ENCODE measurements at places on chromosomes 4 and X. TPM values are rescaled to one million over a fixed set of nuclear protein-coding genes. Genes with fewer than 3 reads are reported as not detected.

RPL10 gene
- 3,543 TPM for polyA plus RNA-seq

LRAT gene
- polyA plus RNA-seq, result 0.71 TPM

KCTD8 gene
- 3.8 TPM for polyA plus RNA-seq

FBXW7 gene
- polyA plus RNA-seq, result 32.5 TPM

CDS1 gene
- polyA plus RNA-seq, result 22.3 TPM

F9 gene
- polyA plus RNA-seq, result not detected

TEX13D gene
- polyA plus RNA-seq, result not detected

AMOT gene
- 85.3 TPM for polyA plus RNA-seq

CTAG1A gene
- polyA plus RNA-seq, result not detected

TRPC3 gene
- polyA plus RNA-seq, result 1.1 TPM

COX7B2 gene
- polyA plus RNA-seq, result not detected

GRCh38 chrX:154749856-154750255 lies 1.0 kb downstream of the GAB3 start:
- no peak for DNase-seq

- peak; percentile 85 for DNase-seq
Measured at GRCh38 chr4:168634276-168634802, 137.5 kb downstream of the PALLD start.

- no peak for DNase-seq
Measured at GRCh38 chr4:109496875-109497274, 63.2 kb upstream of the MCUB start.

DNA sequence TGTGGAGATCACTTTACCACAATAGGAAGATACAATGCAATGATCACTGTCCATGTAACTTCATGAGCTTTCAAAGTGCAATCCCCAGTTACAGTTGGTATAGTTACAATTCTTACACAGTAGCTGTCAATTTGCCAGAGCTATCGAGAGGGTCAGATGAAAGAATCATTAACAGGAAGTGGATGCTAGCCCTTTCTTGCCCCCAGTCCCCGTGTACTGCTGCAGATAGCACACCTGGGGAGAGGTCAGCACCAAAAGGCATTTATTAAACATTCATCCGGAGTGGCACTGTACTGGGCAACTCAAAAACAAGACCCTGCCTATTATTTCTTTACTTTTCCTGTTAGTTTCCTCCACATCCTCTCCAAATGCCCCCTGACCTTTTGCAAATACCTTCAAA lies 47.7 kb downstream of the SOD3 start:
- no peak for DNase-seq

DNA sequence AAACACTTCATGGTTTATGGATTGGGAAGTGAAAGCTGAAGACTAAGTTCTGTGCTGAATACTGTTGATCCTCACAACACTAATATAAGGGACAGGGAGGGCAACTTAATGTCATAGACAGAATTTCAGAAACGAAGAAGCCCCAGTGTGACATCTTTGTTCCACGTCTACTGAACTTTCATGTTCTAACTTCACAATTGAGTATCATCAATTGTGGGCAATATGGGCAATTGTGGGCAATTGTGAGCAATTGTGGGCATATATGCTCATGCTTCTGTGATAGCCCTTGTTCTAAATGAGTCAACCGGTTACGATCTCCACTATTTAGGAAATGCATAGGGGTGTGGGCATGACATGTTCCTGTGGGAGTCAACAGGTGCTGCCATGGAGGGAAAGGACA lies 33.7 kb downstream of the CYBB start:
- no peak for DNase-seq

DNA sequence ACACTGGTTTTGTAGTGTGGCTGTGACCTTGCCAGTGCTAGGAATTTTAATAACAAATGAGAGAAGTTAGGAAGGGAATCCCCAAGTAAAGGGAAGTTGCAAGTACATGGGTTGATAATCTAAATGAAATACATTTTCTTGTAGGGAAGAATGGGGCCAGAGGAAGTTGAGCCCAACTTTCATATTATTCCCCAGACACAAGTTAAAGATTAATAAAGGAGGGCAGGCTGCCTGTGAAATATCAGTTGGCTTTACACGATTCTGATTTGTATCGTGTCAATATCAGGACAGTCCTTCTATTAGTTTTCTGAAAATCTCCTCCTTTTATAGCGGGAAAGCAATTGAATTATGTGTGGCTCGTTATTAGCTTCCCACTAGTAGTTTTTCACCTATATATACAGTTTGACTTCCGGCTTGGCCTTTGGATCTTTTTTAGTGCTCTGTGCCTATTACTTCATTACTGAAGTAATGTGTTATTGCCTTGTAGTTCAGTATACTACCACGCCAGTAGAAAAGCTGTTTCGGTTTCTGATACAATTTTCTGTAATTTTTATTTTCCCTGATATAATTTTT lies 1.7 kb downstream of the PDLIM5 start:
- no peak for DNase-seq

GRCh38 chrX:105098812-105099211 lies 121.7 kb downstream of the TEX13A start:
- no peak for DNase-seq

DNA sequence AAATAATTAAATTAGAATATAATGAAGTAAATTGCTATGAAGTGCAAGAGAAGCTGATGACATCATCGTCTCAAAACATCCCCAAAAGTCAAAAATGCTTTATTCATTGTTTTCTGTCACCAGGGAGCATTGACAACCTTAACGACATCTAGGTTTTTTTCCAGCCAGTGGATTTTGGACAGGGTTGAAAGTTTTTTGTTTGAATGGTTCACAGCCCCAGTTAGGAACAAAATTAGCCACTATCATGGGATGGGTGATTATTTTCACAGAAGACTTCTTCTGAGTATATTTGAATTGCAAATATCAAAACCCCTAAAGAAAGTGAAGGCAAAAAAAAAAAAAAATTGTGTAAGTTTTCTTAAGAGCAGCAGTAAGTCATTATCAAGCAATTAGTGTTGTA lies 826.1 kb downstream of the STPG2 start:
- no peak for DNase-seq

DNA sequence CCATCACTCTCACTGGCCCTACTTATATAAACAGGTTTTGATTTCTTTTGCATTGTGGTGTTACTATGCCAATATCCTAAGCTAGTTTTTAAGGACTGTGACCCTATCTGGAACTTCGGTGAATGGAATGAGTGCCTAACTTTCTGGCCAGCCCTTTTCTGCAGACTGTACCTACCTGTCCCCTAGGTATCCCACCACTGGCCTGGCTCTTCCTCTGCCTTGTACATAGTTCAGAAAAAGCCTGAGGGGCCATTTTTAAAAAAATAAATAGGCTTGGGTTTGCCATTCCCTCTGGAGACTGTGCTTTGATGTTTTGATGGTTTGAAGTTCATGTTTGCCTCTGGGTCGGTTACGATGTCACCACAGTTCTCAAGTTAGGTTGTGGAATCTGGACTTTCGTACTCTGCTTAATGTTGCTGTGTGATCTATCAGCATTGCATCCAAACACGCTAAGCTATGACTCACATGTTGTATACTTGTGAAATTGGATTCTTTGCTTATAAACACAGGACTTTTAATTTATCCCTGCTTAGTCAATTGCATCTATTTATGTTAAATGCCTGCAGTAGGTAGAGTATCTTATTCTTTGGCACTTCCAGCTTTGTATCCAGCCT lies 182.0 kb downstream of the ANKRD50 start:
- no peak for DNase-seq

DNA sequence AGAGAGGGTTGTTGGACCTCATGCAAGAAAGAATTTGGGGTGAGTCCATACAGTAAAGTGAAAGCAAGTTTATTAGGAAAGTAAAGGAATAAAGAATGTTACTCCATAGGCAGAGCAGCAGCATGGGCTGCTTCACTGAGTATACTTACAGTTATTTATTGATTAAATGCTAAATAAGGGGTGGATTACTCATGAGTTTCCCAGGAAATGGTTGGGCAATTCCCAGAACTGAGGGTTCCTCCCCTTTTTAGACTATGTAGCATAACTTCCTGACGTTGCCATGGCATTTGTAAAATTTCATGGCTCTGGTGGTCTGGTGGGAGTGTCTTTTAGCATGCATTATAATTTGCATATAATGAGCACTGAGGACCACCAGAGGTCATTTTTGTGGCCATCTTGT lies 16.7 kb downstream of the PPP4R3C start:
- no peak for DNase-seq

DNA sequence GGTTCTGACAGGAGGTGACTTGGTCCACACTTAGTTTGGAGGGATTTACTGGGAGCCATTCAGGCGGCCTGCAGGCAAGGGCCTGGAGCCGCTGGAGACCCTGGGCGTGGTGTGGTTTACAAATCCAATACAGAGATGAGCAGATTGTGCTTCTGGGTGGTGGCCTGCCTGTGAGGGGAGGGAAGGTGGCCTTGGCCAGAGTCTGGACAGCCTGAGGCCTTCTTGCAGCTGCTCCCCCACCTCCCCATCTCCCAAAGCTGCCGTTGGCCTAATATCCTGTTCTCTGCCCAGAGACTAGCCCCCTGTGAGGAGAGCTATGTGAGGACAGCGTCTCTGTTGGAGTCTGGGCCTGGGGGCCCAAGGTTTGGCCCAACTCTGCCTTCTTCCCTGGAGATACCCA lies 163.9 kb upstream of the MAMLD1 start:
- DNase-seq, result no peak

- no peak for DNase-seq
Measured at GRCh38 chr4:182846036-182846435, 71.2 kb downstream of the DCTD start.

DNA sequence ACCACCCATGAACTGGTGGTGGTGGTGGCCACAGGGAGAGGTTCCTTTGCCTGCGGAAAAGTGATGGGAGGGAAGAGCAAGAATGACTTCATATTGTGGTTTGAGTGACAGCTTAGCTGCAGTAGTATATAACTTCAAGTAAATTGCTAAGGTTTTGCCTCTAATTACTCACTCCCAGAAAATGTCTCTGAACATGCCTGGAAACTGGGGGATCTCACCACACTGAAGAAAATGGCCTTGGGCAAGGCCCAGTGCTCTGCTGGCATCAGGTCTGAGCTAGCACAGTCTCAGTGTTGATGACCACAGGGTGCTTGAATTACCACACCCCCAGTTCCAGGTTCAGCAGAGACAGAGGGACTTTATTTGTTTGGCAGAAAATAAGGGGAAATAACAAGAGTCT lies 2085.4 kb downstream of the ARAP2 start:
- no peak for DNase-seq

GRCh38 chr4:91325495-91325894 lies 978.3 kb upstream of the GRID2 start:
- DNase-seq, result no peak

- no peak for DNase-seq
Measured at GRCh38 chr4:174198828-174199227, 84.6 kb downstream of the FBXO8 start.

- DNase-seq, result no peak
Measured at GRCh38 chrX:17994429-17994828, 133.3 kb upstream of the RAI2 start.

- DNase-seq, result no peak
Measured at GRCh38 chr4:90246816-90247215, 119.6 kb downstream of the CCSER1 start.

- no peak for DNase-seq
Measured at GRCh38 chr4:21470535-21470934, 478.0 kb downstream of the KCNIP4 start.

DNA sequence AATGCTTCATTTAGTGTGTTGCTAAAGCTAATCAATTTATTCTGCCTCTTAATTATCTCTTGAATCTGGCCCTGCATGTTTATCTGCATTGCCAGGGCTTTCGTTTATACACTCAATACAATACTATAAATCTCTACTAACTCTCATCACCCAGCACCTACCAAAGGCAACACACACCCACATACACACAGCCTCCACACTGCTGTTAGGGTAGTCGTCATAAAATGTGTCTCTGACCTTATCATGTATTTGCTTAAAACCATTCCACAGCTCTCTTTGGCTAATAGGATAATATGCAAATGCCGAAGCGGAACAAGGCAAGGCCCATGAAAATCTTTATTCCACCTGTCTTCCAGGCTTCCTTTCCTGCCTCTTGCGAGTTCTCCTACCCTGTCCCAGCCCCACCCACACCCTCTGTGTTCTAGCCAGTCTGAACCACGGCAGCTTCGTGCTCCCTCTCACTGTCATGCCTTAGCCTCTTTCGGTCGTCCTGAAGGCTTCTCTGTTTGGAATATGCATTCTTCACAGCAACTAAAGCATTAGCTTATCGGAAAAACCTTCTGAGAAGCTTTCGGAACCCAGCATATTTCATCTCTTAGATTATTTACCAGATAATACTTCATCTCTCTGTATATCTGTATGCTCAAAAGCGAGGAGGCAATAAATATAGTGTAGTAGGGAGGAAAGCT lies 333.5 kb downstream of the TENM3 start:
- DNase-seq, result no peak

GRCh38 chr4:24150034-24150433 lies 260.2 kb upstream of the PPARGC1A start:
- DNase-seq, result no peak

GRCh38 chr4:72022553-72022952 lies 9.2 kb upstream of the NPFFR2 start:
- no peak for DNase-seq

GRCh38 chr4:115126491-115126890 lies 13.1 kb upstream of the NDST4 start:
- DNase-seq, result no peak

- DNase-seq, result no peak
Measured at GRCh38 chr4:128009428-128009827, 44.2 kb downstream of the ABHD18 start.

DNA sequence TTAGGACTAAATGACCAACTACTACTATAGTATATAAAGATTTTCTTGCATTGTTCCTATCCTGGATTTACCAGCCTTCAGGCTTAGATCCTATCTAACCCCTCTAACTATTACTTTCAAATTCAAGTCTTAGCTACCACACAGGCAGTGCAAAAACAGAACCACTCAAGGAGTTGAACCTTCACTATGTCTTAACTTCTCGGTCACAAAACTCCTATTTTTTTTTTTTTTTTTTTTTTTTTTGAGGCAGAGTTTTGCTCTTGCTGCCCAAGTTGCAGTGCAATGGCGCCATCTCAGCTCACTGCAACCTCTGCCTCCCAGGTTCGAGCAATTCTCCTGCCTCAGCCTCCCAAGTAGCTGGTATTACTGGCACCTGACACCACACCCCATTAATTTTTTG lies 6.3 kb upstream of the FAM200B start:
- no peak for DNase-seq

DNA sequence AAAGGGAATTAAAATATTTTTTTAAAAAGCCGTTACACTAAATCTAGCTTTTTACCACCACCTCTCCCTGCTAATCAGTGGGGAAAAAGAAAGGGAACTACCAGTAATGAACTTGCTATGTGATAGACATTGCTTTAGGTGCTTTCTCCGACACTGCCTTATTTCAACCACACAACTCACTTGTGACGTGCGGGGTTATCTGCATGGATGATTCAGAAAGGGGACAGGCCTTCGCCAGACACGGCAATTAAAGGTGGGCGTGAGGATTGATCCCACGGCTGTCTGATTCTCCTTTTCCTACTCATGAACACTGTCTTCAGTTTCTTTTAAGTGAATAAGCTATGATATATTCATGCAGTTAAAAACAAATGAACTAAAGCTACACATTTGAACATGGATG lies 882 bp upstream of the CXCR3 start:
- no peak for DNase-seq

- DNase-seq, result no peak
Measured at GRCh38 chrX:637660-638481, 7.3 kb downstream of the SHOX start.

GRCh38 chr4:1087371-1087770 lies 26.0 kb downstream of the RNF212 start:
- DNase-seq, result no peak

GRCh38 chr4:141155586-141155985 lies 22.3 kb upstream of the RNF150 start:
- no peak for DNase-seq

- no peak for DNase-seq
Measured at GRCh38 chr4:92776080-92776479, 472.3 kb downstream of the GRID2 start.

- no peak for DNase-seq
Measured at GRCh38 chr4:90845777-90846176, 718.6 kb downstream of the CCSER1 start.

Data from renal pelvis (tissue), 12 donors.